ENCODE measurements at places on chromosomes 6 and 20.

GRCh38 chr6:29757282-29757681, 34.0 kb downstream of the HLA-F start:
- DNase-seq, result no peak

DNA sequence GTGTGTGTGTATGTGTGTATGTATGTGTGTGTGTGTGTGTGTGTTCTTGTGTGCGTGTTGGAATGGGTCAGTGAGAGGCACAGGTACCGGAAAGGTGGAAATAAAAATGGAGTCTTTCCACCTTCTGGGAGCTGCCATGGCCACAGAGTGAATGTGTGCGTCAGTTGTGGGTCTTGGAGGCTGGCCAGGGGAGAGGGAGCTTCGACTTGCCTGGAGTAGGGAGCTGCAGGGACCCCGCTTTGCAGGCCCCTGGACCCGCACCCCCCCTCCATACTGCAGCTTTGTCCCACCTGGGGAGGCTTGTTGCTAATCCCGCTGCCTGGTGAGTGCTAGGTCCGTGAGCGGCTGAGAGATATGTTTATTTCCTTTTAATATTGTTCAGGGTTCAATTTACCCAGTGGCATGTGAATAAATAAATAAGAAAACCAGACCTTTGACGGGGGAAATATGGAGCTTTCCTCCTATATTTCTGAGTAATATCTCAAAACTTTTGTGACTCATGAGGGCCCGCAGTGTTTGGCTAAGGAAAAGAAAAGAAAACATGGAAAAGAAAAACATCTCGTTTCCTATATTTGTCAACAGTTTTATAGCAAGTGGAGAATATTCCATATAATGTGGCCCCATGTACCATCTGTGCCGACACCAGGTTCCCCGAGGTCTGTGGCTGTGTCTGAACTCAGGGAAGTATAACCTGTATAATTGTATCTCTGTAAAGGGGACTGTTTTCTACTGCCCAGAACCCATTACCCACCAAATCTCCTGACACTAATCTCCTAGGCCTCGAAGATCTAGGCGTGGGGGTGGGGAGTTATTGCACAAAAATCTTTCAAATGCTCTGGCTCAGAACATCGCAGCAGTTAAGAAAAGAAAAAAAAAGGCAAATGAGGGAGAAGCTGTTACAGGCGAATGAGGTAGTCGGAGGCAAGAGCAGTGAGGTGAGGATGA, 24.6 kb upstream of the CCDC167 start:
- DNase-seq, result no peak

GRCh38 chr6:90411292-90411781, 114.7 kb upstream of the BACH2 start:
- DNase-seq, result no peak

DNA sequence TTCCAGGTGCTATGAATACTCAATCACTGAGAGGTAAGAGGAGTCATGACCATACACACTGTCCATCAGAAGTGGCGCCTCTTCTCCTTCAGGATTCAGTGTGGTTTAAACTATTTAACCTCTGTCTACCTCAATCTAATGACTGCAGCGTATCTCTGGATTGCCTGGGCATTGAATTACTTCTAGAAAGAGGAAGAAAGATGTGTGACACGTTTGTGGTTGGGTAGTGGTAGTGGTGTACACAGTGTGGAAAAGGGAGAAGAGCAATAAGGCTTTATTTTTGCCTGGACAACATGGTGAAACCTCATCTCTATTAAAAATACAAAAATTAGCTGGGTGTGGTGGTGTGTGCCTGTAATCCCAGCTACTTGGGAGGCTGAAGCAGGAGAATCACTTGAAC, 38.0 kb upstream of the ECHDC1 start:
- no peak for DNase-seq

- no peak for DNase-seq
Observed at GRCh38 chr6:33988121-33989015, 157.5 kb downstream of the GRM4 start.

DNA sequence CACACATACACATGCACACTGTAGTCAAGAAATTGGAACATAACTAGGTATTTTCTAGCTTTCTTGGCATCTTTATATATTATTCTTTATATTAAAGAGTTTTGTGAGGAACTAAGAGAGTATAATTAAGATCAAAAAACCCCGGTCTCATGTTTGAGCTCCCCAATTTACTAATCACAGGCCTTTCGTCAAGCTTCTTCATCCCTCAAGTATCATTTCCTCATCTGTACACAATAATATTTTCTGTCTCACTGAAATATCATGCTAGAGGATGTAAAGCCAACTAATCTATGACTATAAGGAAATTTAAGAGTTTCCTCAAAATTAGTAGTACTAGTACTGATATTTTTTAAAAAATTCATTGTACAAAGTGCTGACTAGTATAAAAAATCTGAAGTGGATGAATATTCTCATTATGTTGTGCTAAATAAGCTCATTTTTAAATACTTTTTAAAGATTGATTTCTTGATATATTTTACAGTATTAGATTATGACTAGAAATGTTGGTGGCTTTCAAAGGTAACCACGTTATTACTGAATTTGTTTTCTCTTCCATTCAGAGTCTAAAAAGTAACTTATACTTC, 28.0 kb downstream of the PEX3 start:
- no peak for DNase-seq

GRCh38 chr6:1027795-1028569, 283.9 kb upstream of the FOXQ1 start:
- DNase-seq, result no peak

DNA sequence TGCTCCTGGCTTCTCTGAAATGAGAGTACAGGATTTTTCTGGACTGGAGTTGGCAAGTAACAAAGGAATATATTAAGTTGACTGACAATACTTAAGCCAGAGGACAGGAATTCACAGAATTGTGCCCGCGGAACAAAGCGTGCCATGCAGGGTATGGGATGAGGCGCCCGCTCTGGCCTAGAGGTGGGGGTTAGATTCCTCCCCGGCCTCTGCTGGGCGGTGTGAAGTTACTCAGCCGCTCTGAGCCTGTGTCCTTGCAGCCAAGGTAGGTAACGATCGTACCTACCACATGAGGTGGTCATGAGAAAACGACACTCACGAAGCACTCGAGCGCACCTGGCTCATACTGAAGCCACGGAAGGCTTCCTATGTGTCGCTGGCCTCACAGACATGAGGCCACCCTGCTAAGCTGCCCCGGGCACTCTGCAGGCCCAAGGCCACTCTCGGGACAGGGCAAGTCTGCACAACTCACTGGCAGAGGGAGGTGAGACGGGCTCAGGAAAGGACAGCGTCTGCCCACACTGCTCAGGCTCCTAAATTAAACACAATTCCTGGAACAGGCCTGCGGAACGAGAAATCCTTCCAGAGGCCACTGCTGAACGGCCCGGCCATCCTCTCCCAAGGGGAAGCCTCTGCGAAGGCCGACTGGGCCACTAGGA, 70.8 kb downstream of the PSMG4 start:
- no peak for DNase-seq

GRCh38 chr20:59013959-59014608, 5.1 kb upstream of the TUBB1 start:
- peak; percentile 20 for DNase-seq

DNA sequence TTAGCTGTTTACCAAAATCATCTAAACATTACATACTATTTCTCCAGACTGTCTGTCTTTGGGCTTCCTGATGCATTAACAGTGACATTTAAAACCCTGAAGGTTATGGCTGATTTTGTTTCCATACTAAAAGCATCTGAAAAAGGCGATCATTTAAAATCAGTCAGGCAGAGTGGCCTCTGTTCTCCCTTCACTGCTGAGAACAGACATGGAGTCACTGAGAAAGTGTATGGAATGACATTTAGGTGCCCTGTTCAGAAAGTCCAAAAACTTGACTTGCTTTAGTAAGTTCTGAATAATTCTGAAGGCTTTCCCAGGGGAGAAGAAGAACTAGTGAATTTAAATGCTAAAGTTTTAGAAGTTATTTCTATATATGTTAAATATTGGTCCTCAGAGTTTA, 83.0 kb downstream of the MAP7 start:
- DNase-seq, result no peak

- no peak for DNase-seq
Observed at GRCh38 chr6:101783287-101783686, 389.8 kb downstream of the GRIK2 start.

- DNase-seq, result peak; percentile 78
Observed at GRCh38 chr6:89368107-89368506, 15.6 kb upstream of the UBE2J1 start.

DNA sequence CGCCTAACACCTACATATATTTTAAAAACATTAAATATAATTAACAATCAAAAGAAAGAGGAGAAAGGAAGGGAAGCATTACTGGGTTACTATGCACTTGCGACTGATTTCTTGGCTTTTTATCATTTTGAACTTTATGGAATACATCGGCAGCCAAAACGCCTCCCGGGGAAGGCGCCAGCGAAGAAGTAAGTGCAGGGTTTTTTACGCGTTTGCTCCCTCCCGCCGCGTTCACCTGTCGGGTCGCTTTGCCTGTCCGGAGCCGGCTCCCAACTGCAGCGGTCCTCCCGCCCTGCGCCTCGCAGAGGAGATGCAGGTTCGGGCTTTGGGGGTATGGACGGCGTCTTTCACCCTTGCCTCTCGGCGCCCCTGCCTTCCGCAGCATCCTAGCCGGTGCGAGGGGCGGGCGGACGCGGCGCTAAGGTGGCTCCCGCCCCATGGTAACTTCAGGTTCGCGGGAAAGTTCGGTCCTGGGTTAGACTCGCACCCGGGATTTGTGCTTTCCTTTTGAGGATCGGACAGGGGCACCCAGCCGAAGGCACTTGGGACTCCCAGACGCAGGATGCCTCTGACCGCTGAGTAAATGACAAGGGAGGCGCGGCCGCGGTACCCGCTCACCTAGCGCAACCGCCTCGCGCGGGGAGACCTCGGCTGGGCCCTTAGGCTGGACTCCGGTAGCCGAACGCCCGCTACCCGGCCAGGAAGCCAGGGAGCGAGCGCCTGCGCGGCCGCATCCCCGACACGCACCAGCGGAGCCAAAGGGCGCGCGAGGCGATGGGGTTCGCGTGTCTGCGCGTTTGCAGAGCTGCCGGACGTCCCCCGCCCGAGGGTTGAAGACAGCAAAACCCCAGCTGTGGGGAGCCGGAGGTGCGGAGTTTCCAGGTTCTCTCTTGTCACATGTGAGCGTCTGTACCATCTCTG, 891 bp downstream of the RSPO3 start:
- no peak for DNase-seq

- DNase-seq, result no peak
Observed at GRCh38 chr6:29490552-29490951, 2.8 kb upstream of the MAS1L start.

GRCh38 chr20:21380711-21381110, 16.6 kb downstream of the NKX2-4 start:
- no peak for DNase-seq

- DNase-seq, result no peak
Observed at GRCh38 chr6:157505912-157506491, 125.0 kb downstream of the ZDHHC14 start.

- no peak for DNase-seq
Observed at GRCh38 chr6:16184129-16184528, 54.3 kb upstream of the GMPR start.

DNA sequence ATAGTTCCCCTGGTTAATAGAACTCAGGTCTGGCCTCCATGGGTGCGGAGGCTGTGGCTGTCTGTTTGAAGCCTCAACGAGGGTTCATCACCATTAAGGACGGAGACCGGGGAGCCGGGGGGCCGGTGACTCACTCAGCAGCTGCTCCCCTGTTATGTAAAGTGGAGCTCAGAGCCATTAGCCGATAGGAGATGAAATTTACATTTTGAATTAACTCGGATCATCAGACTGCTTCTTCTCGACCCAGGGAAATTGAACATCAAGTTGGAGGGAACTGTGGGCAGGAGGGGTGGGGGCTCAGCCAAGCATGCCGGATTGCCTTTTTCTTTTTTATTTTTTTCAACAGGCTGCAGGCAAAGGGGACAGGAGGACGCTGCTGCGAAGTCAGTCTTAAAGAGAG, 12.3 kb downstream of the PCK1 start:
- DNase-seq, result no peak

DNA sequence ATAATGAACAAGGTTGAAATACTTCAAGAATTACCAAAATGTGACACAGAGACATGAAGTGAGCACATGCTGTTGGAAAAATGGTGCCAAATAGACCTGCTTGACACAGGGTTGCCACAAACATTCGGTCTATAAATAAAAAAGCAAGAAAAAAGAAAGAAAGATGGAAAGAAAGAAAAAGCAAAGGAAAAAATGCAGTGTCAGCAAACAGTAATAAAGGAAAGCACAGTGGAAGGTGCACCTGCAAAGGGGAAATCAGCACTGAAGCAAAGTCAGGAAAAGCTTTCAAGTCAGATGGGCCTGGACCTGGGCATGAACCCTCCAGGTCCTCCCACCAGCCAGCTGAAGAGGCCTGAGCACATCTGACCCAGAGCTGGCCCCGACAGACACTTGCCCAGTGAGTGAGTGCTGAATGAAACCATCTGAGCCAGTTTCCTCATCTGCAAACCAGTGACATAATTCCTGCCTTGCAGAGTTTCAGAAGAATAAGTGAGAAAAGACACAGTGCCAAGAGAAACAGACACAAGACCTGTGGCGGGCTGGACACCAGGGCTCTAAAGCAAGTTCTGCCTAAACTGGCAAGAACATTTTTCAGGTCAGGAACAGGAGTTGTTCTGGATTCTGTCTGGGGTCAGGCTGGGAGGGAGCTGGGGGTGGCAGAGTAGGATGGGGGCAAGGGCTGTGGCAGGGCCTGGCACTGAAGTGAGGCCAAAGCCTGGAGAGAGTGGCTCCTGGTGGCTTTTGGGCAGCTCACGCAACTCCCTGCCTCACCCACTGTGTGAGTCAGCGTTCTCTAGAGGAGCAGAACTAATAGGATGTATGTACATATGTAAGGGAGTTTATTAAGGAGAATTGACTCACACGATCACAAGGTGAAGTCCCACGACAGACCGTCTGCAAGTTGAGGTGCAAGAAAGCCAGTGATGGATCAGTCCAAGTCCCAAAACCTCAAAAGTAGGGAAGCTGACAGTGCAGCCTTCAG, 23.9 kb upstream of the MICB start:
- DNase-seq, result no peak

DNA sequence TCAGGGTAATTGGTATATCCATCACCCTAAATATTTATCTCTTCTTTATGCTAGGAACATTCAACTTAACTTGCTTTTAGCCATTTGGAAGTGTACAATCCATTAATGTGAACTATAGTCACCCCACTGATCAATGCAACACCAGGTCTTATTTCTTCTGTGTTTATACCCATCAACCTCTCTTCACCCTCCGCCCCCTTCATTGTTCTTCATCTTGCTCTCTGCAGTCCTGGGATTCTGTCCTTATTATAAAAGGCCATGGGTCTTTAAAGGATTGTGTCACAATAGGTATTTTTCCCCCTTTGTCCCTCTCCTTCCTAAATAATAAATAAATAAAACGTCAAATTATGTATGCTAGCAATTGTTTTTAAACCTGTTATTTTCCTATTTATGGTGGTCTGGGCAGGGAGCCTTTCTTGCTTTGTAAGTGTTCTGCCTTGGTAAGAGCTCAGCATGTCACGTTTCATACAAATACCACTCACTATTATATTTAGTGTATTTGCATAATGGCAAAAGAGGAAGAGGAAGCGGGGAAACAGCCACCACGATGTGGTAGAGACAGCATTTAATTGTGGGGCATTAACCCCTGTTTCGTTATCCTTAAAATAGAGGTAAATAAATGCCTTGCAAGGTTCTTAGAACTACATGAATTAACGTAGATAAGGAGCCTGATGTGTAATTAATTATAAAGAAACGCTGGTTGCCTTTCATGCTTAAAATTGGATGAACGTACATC, 1.9 kb downstream of the ABRACL start:
- DNase-seq, result no peak

GRCh38 chr20:55893031-55893430, 112.3 kb downstream of the CBLN4 start:
- DNase-seq, result no peak

Measured in umbilical cord (tissue), 2 donors.